ENCODE measurements at places on chromosomes 4 and X.
A peak's percentile ranks its signal among the peaks of the same experiment; 100 is the strongest.

GRCh38 chrX:42686296-42686695 lies 91.7 kb downstream of the PPP1R2C start:
- no peak for DNase-seq

DNA sequence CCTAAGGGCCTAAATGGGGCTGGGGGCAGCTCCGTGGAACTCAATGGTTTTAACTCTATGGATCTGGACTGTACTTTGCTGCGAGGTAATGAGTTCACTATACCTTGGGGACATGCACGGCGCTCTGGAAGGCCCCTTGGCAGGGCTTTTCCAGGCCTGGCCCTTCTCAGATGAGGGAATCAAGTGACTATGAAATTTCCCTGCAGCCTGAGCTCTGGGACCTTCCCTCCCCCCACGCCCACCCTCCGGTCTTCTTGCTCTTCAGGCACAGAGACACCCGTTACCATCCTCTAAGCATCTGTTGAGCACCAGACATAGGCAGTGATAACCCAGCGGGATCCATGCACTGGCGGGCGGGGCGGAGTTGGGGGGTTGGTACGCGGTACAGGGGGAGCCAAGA lies 109.2 kb downstream of the PSAPL1 start:
- DNase-seq, result no peak

DNA sequence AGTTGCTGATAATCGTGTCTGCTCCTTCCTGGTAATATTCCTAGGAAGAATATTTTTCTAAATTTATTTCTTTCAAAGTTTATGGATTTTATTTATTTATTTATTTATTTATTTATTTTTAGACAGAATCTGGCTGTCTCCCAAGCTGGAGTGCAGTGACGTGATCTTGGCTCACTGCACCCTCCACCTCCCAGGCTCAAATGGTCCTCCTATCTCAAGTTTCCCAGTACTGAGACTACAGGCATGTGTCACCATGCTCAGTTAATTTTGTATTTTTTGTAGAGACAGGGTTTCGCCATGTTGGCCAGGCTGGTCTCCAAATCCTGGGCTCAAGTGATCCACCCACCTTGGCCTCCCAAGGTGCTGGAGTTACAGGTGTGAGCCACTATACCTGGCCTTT lies 48.9 kb downstream of the PDLIM5 start:
- DNase-seq, result no peak

DNA sequence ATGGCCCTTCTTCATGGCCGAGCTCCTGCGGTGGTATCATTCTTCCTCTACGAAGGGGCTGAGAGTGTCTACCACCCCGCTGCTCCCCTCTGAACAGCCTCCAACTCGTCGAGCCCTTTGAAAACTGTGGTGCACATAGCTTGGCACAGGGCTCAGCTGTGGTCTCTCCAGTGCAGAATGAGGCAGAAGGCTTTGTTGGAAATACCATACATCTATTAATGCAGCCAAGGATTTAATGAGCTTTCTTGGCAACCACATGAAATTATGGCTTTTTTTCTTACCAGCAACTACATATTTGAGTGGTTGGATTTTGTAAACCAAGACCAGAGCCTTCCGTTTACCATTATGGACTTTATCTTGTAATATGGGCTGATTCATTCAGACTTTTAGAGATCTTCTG lies 61.7 kb upstream of the CBR4 start:
- no peak for DNase-seq

GRCh38 chr4:2352171-2352570 lies 66.3 kb downstream of the ZFYVE28 start:
- DNase-seq, result no peak

DNA sequence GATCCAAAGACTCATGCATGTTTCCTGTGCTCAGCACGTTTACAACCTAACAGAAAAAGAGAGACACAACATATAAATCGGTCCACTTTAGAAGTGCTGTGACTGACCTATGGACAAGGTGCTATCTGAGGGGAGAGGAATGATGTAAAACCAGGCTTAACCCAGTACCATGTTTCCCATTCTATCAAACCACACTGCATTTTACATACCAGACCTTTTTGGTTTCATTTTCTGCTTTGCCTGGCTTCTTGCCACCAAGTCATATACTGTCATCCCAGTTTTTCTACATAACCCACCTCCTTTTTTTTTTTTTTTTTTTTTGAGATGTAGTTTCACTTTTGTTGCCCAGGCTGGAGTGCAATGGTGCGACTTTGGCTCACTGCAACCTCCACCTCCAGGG lies 82.2 kb downstream of the KLF8 start:
- DNase-seq, result no peak

DNA sequence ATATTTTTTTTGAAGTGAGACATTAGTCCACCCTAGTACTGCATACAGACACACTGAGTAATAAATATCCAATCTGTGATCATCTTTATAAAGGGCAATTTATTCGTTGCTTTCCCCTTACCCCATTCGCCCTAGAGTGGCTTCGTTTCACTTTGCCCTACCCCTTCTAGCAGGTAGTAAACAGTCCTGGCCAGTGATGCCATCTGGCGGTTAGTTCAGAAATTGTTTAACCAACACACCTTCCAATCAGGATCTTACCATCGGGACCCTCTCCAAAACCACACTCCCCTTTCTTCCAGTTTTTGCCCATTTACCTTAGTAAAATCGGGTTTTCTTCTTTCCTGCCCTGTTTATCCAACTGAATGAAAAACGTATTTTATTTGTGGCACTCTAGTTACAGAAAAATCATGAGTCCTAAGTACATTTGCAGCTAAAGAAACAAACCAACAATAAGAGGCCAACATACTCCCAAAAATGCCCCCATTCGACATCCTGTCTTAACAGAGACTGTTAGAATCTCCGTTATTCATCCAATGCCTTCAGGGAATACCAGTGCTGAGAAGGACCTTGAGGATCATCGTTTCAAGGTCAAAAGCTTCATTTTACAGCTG lies 2.2 kb downstream of the PPA2 start:
- DNase-seq, result peak; percentile 72

All from CD4-positive, alpha-beta T cell treated with Interleukin-15 for 1 hour (primary cell).